ENCODE measurements at places on chromosomes 2 and 18. TPM values are rescaled to one million over a fixed set of nuclear protein-coding genes. Genes with fewer than 3 reads are reported as not detected.

Gene MYOM1
- 0.05 TPM for total RNA-seq

Gene DRC1
- 0.31 TPM for total RNA-seq

Gene IL1RN
- total RNA-seq, result 0.46 TPM

Gene OR6B2
- total RNA-seq, result not detected

Gene LRRC30
- total RNA-seq, result not detected

Gene CROCC2
- total RNA-seq, result not detected

Gene TSHZ1
- 5.9 TPM for total RNA-seq

Gene LAMA3
- 44.8 TPM for total RNA-seq

Gene ARID5A
- total RNA-seq, result 7.6 TPM

Gene DNAH7
- total RNA-seq, result 0.84 TPM

Gene STAT4
- total RNA-seq, result 3.9 TPM

Gene C2orf66
- total RNA-seq, result 0.06 TPM

Gene LYPD6B
- total RNA-seq, result 0.12 TPM

Gene GAREM1
- 3.3 TPM for total RNA-seq

Gene SCYGR5
- not detected for total RNA-seq

Gene C2orf80
- total RNA-seq, result not detected

Gene AGAP1
- total RNA-seq, result 24.3 TPM

Gene RAD51AP2
- total RNA-seq, result not detected

Gene SOS1
- 17.8 TPM for total RNA-seq

Gene ATOH8
- total RNA-seq, result 5.3 TPM

Gene HOXD1
- total RNA-seq, result 0.16 TPM

Gene PDE11A
- total RNA-seq, result 0.47 TPM

Gene KIF5C
- total RNA-seq, result 0.43 TPM

Gene TMEM87B
- total RNA-seq, result 15.4 TPM

Gene TCF23
- total RNA-seq, result not detected

Gene NYAP2
- not detected for total RNA-seq

Gene CWC22
- total RNA-seq, result 11.7 TPM

Gene KRTCAP3
- 0.76 TPM for total RNA-seq

Gene CD207
- not detected for total RNA-seq

Gene CXCR2
- 0.03 TPM for total RNA-seq

Gene CMPK2
- total RNA-seq, result 1.1 TPM

Data from A549 treated with CORT108297 at 1 μM for 4 hours (cell line).